ENCODE measurements at places on chromosomes 5 and 9.

DNA sequence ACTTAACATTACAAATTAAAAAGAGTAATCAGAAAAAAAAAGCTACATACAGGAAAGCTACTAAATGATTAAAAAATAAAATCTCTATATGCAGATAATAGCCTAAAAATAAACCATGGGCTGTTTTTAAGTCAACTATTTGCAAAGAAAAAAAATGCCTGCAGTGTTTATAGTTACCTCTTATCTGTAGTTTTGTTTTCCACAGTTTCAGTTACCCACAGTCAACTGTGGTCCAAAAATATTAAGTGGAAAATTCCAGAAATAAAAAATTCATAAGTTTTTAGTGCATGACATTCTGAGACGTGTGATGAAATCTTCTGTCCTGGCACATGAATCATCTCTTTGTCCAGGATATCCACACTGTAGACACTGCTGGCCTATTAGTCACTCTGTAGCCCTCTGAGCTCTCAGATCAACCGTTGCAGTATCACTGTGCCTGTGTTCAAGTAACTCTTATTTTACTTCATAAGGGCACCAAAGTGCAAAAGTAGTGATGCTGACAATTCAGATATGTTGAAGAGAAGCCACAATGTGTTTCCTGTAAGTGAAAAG is 59.2 kb downstream of the PRELID2 start:
- DNase-seq: no peak

- no peak for DNase-seq
These were observed 21.2 kb upstream of the VCAN start for GRCh38 chr5:83450183-83450966.

- peak; percentile 93 for DNase-seq
These were observed 3.1 kb downstream of the ARRDC3 start for GRCh38 chr5:91379914-91380490.

DNA sequence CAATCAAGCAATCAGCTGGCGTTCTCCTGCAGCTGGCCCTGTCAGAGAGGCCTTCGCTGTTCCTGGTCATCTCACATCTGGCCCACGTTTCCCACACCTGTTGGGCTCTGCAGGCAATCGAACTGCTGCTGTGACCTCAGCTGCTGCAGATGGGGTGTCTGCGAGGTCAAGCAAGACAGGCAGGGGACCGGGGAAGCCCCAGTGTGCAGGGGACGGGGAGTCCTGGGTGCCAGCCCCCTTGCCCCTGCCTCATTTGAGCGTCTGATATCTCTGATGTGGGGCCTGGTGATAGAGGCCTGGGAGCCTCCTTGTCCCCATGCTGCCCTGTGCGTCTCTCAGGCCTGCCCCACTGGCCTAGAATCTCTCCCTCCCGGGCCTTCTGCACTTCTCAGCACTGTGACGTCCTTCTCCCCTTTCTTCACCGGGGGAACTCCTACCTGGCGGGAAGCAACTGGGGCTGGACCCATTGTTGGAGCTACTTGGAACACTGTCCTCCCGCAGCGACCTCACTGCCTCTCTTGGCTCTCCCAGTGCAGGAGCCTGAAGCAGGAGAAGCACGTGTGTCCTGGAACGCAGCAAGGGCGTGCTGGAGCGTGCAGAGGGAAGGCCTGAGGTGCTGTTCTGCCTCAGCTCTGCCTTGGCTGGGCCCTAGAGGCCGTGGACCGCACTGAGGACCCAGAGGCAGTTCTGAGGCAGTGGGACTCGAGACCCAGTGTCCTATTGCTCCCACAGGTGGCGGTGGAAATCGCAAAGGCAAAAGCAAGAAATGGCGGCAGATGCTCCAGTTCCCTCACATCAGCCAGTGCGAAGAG is 3.9 kb downstream of the GRK6 start:
- no peak for DNase-seq

All from stimulated activated CD8-positive, alpha-beta memory T cell treated with anti-CD3 and anti-CD28 coated beads, Interleukin-15, amount 100 ng/mL, for 4 hours (primary cell).